ENCODE measurements at places on chromosomes 7 and 10.
A peak's percentile ranks its signal among the peaks of the same experiment; 100 is the strongest.

GRCh38 chr10:96411716-96412320 is 53.0 kb upstream of the OPALIN start:
- no peak for DNase-seq

GRCh38 chr10:103881416-103882284 is 26.3 kb upstream of the SH3PXD2A start:
- no peak for DNase-seq

DNA sequence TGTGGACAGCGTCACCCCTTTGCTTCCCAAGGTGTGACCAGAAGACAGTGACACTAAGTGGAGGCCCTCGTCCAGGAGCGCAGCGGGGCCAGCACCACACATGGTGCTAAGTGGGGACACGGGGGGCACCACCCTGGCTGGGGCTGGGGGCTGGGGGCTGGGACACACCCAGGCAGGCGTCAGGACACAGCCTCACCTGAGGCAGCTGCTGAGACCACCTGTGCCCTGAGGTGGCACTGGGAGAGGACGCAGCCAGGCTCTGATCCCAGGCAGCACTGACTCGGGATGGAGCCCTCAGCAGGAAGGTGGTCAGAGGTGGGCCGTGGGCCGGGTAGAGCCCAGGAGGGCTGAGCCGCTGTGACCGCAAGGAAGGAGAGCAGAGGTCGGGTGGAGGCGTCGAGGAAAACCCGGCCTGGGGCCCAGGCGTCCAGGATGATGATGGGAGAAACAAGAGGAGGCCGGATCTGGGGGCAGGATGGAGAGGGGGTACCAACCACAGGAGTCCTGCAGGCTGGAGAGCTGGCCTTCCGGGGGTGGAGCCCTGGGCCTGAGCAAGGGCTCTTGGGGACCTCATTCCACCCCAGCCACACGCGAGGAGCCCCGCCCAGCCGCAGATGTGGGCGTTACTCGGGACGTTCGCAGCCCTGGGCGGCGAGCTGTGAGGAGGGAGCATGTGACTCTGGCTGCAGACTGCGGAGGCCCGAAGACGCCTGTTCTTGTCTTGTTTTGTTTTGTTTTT is 22.5 kb downstream of the LRRC27 start:
- DNase-seq = no peak

DNA sequence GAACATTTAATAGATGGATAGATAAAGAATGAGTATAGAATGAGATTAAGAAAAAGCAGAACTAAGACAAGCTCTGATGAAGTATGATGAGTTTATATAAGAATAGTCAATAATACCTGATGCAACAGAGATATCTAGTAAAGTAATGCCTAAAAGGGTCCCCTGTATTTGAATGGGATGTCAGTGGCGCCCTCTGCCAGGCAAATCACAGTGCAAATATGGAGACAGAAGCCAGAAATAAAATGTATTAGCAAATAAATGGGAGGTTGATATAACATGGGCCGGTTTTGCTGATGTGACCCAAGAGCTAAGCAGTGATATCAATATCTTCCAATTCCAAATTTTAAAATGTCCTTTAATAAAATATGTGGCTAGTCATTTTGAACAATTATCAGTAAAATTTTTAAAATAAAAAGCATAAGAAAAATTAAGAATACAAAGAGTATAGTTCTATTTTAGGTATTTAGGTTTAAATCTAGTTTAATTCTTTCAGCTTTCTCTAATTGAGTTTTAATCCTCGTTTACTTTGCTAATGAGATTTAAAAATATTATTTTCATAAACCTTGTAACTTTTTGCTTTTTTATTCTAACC is 62.6 kb downstream of the ADK start:
- peak; percentile 9 for DNase-seq

DNA sequence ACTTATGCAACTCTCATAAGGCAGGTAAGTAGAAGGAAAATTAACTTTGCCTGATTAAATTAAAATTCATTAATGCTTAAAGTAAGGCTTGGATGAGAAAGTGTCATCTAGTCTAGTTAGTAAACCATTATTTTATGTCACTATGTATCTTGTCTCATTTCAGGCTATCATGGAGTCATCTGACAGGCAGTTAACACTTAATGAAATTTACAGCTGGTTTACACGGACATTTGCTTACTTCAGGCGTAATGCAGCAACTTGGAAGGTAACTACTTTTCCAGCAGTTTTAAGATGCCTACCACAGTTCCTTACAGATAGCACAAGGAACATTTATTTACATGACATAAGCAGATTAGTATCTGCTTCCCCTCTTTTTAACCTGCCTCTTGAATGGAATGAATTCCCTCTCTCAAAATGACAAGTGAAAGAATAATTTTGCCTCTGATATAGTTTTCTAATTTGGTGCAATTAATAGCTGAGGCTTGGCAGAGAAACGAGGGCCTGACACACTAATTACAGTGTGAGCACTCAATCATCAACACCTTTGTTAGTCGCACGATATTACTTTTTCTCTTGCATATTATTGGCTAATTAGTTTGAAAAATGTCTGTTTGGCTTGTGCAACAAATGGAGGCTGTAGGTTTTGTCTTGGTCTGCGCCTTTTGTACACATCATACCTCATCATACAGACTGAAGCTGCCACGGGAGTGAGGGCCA is 245.0 kb downstream of the FOXP2 start:
- DNase-seq = no peak

GRCh38 chr10:89047397-89047796 is 56.8 kb downstream of the FAS start:
- DNase-seq = no peak

GRCh38 chr10:32317795-32318357 is 29.1 kb downstream of the EPC1 start:
- DNase-seq = no peak

All from stimulated activated CD4-positive, alpha-beta T cell treated with anti-CD3 and anti-CD28 coated beads, Interleukin-1b, Interleukin-23, amount 100 ng/mL, for 1 hour (primary cell).